NCI-H1436 treated with DMSO at 0.1 percent for 48 hours (cell line): ENCODE measurements at places on chromosomes 4 and X.

DNA sequence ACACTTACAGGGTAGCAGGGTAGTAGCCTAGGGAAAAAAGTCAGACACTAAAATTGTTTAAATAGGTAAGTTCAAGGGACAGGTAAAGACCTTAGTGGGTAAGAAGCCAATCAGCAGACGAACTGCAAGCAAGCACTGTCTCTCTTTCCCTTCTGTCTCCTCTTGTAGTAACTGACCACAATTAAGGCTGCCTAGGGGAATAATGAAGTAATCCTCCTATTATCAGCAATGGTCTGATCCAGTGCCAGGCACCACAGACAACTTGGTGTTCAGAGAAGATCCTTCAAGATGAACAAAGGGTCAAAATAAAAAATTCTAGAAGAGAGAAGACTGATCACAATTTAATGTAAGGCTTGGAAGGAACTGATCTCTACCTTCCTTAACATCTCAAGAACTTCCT lies 62.9 kb downstream of the ELOVL6 start:
- no peak for DNase-seq

- DNase-seq: no peak
Measured at GRCh38 chrX:106874075-106874474, 29.1 kb downstream of the RIPPLY1 start.

DNA sequence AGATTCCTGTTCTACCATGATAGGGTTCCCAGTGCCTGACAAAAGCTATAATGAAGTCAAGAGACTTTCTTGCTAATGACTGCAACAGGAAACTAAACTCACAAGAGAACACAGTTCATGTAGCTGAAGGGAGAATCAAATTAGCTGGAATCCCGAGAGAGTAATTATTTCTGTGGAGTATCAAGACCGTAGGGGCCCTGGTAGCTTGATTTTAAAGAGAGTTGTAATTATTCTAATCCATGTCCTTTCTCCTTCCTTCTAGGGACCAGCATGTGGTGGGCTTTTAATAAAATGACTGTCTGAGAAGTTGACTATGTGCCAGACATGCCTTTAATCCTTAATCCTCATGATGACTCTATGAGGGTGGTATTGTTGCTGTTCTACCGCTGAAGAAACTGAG lies 1.7 kb upstream of the TRPC5OS start:
- DNase-seq: no peak

DNA sequence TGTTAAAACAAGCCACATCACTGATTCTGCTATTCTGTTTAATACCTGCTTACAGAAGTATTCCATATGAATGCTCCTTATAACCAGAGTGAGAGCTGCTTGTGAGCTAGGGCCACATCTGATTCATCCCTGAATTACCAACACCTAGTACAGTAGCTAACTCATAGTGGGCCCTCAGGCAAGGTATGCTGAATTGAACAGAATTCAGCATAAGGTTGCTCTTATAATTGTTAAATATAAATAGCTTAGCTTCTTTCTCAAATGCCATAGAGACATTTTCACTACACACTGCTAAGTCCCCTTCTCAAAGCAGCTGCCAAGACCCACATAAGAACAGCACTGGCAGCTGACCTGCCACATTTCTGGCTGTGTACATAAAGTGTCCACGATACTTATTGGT lies 27.0 kb upstream of the MCF2 start:
- DNase-seq: no peak

DNA sequence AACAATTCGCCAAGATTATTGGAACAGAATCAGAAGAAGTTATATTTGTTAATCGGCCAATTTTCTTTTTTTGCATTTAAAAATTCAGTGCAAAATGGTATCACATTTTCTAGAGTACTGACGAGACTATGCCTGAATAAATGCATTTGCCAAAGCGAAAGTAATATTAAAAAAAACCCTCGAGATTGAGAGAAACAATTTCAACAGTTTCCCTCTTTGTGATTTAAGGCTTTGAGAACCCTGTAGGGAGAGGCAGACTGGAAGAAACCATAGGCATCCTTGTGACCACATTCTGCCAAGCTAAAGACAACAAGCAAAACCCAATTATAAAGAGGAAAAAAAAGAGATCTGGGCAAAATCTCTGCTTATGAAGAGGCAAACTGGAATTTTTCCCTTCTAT lies 218.1 kb upstream of the GK2 start:
- DNase-seq: no peak

DNA sequence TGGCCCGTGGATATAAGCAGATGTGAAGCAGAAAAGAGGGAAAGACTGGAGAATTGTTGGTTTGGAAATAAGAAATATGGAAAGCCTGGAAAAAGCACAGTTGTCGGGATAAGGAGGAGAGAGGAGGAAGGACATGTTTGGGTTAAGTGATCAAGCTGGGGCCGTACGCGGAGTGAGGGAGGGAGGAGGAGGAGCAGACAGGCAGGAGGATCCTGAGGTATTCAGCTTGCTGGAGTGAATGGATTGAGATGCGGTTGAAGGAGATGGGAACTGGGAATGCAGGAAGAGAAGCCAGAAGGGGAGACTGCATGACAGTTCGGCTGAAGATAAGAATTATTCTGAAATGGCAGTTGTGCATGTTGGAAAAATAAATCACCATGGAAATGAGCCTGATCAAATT lies 21.2 kb downstream of the ZFP42 start:
- DNase-seq: no peak

DNA sequence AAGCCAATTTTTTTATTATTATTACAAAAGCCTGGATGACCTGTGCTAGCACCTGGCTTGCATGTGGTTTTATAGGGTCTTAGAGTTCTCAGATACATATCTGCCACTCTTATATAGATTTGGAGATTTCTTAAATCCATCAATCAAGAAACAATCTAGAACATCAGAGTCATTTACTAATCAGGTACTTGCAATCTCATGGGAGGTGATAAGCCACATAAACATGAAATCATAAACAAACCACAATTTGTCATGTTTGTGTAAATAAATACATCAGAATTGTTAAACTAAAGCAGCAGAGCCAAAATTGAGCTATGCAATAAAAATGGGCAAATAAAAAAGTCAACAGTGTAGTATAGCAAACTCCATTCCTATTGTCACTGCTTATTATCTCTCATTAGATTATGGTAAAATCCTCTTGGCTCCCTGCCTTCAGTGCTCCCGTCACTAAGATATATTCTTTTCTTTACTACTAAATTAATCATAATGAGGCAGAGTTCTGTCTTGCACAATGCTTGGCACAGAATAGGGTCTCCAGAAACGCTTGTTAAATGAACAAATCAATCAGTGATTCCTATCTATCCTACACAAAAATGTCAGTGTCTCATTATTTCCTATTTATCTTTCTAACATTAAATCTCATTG lies 108.7 kb upstream of the TTC29 start:
- DNase-seq: no peak

- no peak for DNase-seq
Measured at GRCh38 chrX:7775987-7776386, 67.0 kb upstream of the VCX start.
